ENCODE measurements at places on chromosomes 7 and 10. TPM values are rescaled to one million over a fixed set of nuclear protein-coding genes. Genes with fewer than 3 reads are reported as not detected.

Gene FAM131B
- 0.39 TPM for total RNA-seq

Gene DKK1
- 0.35 TPM for total RNA-seq

Gene PALD1
- 4.8 TPM for total RNA-seq

Gene FAM25C
- not detected for total RNA-seq

Gene CHST3
- 28.7 TPM for total RNA-seq

Gene LSM8
- total RNA-seq = 23.9 TPM

GRCh38 chr10:35446439-35446838, 110.1 kb downstream of the CCNY start:
- no peak for DNase-seq

- DNase-seq = no peak
Measured at GRCh38 chr7:158672975-158673374, 31.6 kb downstream of the NCAPG2 start.

DNA sequence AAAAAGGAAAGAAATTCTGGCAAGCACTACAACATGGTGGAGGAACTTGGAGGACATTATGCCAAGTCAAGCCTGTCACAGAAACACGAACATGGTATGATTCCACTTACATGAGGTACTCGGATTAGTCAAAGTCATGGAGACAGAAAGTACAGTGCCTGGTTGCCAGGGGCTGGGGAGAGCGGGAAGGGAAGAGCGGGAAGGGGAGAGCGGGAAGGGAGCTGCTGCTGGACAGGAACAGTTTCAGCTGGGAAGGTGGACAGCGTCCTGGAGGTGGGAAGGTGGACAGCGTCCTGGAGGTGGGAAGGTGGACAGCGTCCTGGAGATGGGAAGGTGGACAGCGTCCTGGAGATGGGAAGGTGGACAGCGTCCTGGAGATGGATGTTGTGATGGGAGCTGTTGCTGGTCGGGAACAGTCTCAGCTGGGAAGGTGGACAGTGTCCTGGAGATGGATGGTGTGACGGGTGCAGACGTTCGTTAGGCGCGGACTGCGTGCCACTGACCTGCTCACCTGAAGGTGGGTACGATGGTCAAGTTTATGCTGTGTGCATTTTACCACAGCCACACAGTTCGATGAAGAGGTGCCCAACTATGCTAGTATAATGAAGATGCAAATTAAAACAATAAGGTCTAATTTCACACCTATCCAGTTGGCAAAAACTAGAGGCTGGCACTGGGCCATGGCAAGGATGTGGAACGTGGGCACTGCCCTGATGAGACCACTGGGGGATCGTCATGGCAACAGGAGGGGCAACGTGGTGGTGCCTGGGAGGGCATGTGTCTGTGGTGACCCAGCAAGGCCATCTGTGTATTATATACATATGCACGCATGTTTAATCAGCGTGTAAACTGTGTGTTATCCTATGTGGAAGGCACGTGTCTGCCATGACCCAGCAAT, 103.8 kb downstream of the NKX6-2 start:
- no peak for DNase-seq

- DNase-seq = no peak
Measured at GRCh38 chr10:102467971-102468438, 16.7 kb upstream of the C10orf95 start.

- no peak for DNase-seq
Measured at GRCh38 chr7:151432658-151433521, 7.1 kb downstream of the CRYGN start.

DNA sequence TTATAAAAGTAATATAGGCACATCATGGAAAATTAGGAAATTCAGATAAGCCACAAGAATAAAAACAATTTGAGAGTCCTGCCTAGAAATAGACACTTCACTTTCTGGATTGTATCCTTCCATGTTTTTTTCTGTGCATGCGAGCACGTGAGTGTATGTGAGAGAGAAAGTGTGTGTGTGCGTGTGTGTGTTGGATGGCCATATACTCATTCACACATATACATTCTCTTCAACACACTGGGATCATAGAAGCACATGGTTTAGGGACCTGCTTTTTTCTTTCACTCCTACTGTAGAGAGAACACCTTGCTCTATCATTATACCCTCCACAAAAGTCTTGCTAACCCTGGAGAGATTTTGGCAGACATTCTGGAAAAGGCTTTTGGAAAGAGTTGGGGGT, 7.5 kb downstream of the FFAR4 start:
- DNase-seq = no peak

GRCh38 chr10:132392811-132393694, 3.9 kb upstream of the PWWP2B start:
- DNase-seq = no peak

- no peak for DNase-seq
Measured at GRCh38 chr7:90777041-90777440, 180.9 kb downstream of the CDK14 start.

DNA sequence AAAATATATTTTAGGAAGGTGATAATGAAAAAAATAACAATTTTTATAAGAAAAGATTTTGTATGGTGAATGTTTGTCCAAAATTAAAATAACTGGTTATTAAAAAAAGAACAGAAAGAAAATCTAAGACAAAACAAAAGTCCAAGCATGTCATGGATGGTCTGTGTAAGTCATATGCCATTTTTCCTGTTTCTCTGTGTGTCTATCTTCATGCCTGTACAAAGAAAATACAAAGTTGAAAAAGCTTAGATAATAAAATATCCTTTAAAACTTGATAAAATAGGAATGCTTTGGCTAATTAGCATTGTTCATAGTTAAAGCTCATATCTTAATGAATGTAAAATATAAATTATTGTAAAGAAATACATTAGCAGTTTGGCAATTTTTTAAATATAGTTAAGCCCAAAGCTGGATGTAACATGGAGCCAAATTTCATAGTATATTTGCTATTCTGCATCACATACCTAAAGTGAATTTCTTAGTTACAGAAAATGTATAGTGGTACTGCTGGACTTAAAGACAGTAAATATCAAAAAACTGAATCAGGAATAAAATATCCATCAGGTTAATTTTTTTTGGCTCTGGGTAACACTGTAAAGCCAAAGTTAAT, 661.1 kb downstream of the PCDH15 start:
- DNase-seq = no peak

DNA sequence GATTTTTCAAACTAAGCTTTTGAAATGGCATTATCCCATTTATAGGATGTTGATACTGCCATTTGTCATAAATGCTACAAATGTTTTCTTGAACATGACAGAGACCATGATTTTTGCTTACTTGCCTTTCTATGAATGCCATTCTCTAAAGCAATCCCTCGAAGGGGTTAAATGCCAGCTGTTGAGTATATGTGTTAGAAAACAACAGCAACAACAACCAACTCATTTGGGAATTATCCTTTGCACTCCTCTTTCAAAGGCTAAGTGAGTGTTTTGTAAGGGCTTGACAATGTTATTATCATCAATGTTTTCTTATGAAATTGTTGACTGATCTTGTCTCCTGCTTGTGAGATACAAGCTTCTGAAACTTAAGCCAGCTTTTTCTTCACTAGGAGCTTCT, 529.4 kb downstream of the SORCS3 start:
- DNase-seq = no peak

GRCh38 chr7:6423942-6424701, 23.6 kb downstream of the DAGLB start:
- peak; percentile 31 for DNase-seq

- DNase-seq = no peak
Measured at GRCh38 chr10:123781956-123782500, 109.6 kb downstream of the CPXM2 start.

DNA sequence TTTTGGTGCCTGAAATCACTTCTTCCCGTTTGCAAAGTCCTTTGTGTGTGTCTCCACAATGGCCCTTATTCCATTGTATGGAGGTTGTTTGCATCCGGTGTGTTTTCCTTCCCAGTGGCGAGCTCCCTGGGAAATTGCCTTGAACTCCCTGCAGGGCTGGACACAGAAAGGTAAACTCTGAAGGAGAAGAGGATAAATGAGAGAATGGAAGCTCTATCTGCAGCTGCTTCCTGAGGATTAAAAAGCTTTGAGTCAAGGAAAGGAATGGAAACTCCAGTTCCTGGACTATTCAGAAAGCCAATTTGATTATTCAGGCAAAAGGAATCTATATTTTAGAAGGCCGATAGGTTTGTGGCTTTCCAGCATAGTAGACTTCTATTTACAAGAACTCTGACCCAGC, 4.4 kb upstream of the GRK5 start:
- no peak for DNase-seq

- no peak for DNase-seq
Measured at GRCh38 chr7:45978010-45978681, 57.1 kb upstream of the IGFBP3 start.

- no peak for DNase-seq
Measured at GRCh38 chr7:53917637-53918036, 624.5 kb upstream of the VSTM2A start.

- DNase-seq = no peak
Measured at GRCh38 chr7:34277016-34277802, 371.9 kb downstream of the BMPER start.

- no peak for DNase-seq
Measured at GRCh38 chr7:74283858-74284447, 5.3 kb upstream of the CLIP2 start.

GRCh38 chr7:29248713-29249382, 54.3 kb downstream of the CHN2 start:
- no peak for DNase-seq

- DNase-seq = no peak
Measured at GRCh38 chr10:44425466-44425865, 40.6 kb upstream of the CXCL12 start.

GRCh38 chr7:121824276-121824675, 48.7 kb upstream of the PTPRZ1 start:
- DNase-seq = no peak

DNA sequence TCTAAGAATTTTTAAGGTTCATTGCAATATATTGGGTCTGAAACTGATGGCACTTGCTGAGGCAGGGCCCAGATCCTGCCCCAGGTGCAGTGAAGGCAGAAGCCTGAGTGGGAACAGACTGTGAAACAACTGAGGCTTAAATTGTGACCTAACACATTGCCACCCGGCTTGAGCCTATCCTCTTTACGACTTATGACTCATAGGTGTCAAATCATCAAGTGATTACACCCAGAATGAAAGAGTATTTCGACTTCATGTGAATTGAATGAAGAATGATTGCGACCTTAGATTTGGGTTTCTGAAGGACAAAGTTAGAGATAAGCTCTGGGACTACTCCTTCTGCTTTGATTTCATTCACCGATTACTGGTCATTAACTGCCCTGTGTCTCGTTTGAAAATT, 200.9 kb downstream of the CREB5 start:
- no peak for DNase-seq

DNA sequence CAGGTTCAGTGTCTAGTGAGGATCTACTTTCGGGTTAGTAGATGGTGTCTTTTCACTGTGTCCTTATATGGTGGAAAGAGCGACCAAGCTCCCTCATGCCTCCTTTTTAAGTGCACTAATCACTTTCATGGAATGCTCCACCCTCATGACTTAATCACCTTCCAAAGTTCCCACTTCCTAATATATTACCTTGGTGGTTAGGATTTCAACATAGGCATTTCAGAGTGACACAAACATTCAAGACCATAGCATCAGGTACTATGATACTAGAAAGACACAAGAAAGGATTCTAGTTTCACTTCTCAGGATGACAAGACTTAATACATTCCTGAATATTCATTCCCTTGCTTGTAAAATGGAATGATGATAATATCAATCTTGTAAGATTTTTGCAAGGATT, 119.1 kb upstream of the FAM3C start:
- DNase-seq = no peak

DNA sequence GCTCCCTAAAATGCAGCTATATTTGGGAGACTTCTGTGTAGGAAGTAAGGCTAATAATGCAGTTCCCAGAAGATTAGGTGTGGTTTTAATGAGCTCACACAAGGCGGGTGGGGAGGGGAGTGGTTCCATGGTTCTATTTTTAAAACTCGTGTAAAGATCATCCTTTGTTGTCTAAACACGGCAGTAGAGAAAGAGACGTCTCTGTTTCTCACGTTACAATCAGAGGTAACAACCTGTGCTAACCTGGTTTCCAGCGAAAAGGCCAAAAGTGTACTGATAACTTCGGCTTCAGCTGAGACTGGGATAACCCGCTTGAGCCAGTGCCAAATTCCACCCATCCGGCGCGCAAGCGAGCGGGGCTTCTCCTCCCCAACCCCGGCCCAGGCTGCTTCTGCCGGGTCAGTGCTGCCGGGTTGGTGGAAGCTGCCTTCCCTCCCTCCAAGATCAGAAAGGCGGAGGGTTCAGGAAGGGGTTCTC, 2.5 kb upstream of the MAP3K8 start:
- peak; percentile 61 for DNase-seq

- no peak for DNase-seq
Measured at GRCh38 chr7:56097700-56098099, 4.9 kb upstream of the PHKG1 start.

DNA sequence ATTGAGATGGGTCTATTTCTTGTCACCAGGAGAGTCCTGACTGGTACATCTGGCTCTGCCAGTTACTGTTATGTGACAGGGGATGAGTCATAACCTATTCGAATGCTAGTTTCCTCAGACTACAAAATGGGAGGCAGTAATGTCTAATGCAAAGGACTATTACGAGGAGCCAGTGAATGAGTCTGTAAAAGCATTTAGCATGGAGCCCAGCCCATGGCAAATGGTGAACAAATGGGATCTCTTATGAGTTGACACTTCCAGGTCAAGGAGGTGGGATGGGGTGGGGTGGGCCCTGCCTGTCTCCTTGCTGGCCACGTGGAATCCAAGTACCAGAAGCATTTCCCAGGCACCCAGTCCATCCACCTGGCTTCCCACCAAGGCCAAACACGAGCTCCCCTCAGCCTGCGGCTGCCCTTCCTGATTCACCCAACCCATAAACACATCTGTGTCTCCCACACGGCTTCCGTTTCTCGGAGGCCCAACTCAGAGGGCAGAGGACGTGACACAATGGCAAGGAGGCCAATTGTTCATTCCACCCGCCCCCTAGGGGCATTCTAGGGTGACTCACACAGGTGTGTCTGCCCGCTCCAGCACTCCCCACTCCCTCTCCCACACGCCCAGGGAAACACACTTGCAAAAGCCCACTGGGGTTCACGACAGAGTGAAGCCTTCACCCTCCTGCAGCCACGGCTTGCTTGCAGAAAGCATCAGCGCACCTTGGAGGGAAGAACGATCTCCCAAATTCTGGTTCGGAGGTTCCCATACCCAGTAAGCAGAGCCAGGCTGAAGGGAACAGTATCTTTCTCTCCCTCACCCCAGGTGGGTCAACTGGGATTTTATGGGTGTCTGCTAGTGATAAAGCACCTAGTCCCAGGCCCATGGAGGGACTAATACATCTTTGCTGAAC, 109.8 kb downstream of the SH3PXD2A start:
- no peak for DNase-seq

All from heart right ventricle (tissue), 16 donors.